ACHN (cell line): ENCODE measurements at places on chromosomes 1 and 21.

- no peak for DNase-seq
Measured at GRCh38 chr1:55060133-55060999, 21.0 kb downstream of the PCSK9 start.

- DNase-seq, result no peak
Measured at GRCh38 chr1:56511364-56511763, 68.0 kb downstream of the PLPP3 start.

GRCh38 chr1:48979940-48980339 lies 203.2 kb upstream of the BEND5 start:
- no peak for DNase-seq

DNA sequence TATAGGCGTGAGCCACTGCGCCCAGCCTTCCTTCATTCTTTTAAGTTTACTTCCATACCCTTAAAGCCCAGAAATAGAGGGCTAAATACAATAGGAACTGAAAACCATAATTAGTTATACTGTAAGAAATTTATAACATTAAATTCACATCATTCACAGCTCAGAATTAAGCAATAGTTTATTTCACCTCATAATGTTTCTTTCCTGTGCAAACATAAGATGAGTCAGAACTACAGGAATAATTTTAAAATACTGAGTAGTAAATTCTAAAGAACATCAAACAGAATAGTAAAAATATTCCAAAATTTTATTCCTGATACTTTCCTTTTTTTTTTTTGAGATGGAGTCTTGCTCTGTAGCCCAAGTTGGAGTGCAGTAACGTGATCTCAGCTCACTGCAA lies 24.1 kb downstream of the POGZ start:
- no peak for DNase-seq

- DNase-seq, result no peak
Measured at GRCh38 chr1:37150986-37151385, 116.7 kb upstream of the GRIK3 start.

DNA sequence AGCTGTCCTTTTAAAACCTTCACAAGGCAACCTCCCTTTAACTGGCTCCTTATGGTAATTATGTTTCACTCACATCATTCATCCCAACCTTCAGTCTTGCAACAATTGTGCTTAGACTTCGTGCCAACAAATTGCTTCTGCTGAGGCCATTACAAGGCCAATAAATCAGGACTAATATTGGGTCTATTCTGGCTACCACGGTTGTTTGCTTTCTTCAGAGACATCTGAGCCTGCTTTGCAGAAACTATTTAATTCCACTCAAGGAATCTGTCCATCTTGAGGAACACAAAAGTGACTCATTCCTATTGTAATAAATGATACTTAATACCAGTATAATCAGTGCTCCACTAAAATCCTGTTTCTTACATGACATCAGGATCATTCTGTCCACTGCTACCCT lies 2.6 kb upstream of the GSTM4 start:
- DNase-seq, result no peak

DNA sequence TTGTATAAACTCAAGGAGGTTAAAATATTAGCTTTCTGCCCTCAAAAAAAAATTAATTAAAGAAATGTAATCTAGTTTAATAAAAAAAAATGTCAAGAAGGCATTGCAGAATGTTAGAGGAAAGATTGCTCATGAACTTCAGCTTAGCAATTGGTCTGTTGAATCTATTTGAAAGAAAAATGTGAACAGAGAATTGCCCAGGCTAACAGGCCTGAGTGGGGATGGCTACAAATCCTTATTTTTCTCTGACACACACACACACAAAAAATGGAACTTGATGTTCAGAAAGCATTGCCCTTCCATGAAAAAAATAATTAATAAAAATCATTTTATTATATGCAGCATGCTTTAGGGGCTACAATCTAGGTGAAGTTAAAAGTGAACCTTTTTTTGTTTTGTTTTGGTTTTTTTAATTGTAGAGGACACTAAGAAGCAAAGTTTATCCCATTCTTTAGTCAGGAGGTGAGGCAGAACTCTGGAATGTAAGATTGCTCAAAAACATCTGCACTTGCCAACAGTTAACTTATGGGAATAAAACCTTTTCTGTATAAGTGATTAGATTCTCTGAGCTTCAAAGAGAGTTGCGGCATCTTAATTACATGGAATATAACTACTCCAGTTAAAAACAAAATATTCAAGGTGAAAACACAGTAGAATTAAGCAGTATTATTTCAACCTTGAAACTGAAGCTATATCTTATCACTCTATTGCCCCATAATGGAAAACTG lies 658.5 kb upstream of the ADGRL2 start:
- DNase-seq, result peak; percentile 5

GRCh38 chr1:155196103-155196892 lies 11.4 kb downstream of the THBS3 start:
- no peak for DNase-seq

- no peak for DNase-seq
Measured at GRCh38 chr1:68497358-68497698, 446 bp upstream of the DEPDC1 start.

DNA sequence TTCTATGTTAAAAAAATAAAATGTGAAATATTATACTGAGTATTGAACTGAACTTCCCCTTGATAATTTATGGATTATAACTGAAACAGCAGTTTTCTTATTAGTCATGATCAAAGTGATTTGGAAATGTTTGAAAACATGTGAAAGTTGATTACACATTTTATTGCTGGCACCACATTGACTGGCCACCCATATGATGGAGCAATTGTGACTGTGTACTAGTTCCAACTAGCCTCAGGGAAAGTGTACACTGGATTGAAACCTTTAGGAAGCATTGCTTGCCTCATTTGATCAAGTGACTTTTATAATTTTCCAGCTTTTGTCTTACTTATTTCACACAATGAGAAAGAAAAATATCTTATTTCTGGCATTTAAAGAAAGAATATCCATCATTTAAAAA lies 128.0 kb upstream of the ADGRL2 start:
- no peak for DNase-seq

DNA sequence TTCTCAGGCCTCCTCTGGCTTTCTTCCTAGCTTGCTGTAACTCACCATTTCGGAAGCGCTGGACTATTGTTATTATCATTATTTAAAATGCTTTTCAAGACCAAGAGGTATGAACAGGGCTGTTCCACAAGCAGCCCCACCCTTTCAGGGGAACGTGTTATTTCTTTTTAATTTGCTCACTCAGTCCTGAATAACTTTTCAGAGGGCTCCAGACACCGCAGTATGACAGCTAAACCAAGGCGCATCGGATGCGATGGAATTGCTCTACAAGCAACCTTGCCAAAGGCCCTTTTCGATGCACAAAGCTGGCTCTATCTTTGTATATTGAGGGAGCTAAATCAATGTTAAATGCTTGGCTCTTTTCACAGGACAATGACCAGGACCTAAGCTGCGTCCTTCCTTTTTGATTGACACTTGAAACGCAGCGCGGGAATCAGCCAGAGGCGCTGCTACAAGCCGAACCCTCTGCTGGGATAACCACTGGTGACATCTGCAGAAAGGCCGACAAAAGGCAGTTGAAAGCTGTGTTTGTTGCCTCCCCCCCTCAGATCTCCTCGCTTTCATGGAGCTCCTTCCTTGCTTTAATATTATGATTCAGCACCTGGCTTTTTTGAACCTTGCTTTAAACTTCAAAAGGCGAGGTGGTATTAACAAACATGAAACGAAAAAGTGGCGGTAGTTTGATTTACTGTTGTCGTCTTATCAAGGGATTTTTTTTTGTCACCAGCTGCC lies 204.7 kb upstream of the PROX1 start:
- no peak for DNase-seq

- no peak for DNase-seq
Measured at GRCh38 chr1:1208713-1209433, 2.5 kb upstream of the TNFRSF18 start.

GRCh38 chr1:62998845-62999649 lies 215.1 kb downstream of the ATG4C start:
- no peak for DNase-seq

- no peak for DNase-seq
Measured at GRCh38 chr21:33362044-33362555, 37.3 kb downstream of the IFNAR1 start.

DNA sequence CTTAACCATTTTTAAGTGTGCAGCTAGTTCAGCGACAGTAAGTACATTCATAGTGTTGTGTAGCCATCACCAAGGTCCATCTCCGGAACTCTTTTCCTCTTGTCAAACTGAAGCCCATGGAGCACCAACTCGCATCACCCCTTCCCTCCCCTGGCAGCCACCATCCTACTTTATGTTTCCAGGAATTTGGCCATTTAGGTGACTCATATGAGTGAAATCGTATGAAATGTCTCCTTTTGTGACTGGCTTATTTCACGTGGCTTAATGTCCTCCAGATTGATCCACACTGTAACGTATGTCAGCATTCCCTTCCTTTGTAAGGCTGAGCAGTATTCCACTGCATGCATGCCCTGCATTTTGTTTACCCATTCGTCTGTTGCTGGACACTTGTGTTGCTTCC lies 2.5 kb downstream of the COL6A2 start:
- no peak for DNase-seq

GRCh38 chr1:27726173-27727044 lies 648 bp downstream of the FAM76A start:
- peak; percentile 37 for DNase-seq

GRCh38 chr1:100422065-100422464 lies 69.8 kb downstream of the CDC14A start:
- no peak for DNase-seq

DNA sequence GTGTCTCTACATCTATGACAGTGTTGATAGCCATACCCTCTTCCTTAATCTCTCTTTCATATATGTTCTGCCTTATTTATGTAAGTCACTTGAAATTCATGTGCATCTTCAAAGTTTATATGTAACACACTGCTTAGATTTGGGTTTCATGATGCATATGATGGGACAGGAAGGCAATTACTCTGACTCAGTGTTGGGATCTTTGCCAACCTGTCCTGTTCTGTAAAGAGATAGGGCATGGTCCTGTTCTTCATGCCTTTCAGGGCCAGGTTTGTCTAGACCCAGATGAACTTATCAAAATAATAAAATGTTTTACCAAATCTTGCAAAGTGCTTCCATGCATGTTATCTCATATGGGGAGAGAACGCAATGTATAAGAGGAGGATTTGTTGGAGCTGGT lies 69.5 kb downstream of the TMPRSS15 start:
- DNase-seq, result no peak

GRCh38 chr1:204931768-204932572 lies 61.3 kb downstream of the NFASC start:
- no peak for DNase-seq

- DNase-seq, result no peak
Measured at GRCh38 chr21:41840880-41841279, 38.3 kb downstream of the PRDM15 start.

GRCh38 chr1:75392278-75392677 lies 218.6 kb downstream of the SLC44A5 start:
- no peak for DNase-seq

- no peak for DNase-seq
Measured at GRCh38 chr1:111720274-111720976, 18.8 kb downstream of the INKA2 start.

DNA sequence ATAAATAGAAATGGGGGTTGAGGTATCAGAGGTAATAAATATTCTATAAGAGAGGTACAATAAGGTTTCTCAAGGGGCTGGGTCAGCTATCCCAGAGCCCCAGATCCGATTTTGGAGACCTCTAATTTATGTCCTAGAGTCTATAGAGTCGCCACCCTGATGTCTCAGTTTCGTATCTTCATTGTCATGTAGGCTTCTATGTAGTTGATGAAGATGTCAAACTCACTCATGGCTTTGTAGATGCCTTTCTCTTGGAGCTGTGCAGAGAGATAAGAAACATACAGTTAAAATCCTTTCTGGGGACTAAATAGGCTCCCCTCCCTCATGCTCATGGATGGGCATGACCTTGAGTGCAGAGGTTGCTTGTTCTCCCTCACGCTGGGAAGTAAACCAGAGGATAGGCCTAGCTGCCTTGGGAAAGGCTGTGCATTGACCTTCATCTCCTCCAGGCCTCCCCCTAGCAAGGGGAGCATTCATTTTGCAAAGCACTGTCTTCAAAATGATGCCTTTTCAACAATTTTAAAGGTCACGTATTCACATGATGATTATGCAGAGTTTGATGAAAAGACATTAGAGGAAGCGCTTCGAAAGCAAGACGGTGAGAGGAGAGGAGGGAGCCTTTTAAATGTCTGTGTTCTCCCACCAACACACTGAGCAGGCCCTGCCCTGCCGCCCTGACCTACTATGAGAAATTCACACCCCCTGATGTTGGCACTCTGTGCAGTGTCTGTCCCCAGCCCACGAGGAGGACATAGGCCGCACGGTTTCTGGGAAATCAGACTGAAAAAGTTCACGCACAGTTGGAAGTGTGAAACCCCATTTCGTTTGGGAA lies 1.9 kb upstream of the IL19 start:
- DNase-seq, result no peak

GRCh38 chr1:248243204-248243603 lies 12.0 kb downstream of the OR2M4 start:
- peak; percentile 61 for DNase-seq

- DNase-seq, result no peak
Measured at GRCh38 chr1:159937054-159937750, 8.2 kb downstream of the IGSF9 start.

DNA sequence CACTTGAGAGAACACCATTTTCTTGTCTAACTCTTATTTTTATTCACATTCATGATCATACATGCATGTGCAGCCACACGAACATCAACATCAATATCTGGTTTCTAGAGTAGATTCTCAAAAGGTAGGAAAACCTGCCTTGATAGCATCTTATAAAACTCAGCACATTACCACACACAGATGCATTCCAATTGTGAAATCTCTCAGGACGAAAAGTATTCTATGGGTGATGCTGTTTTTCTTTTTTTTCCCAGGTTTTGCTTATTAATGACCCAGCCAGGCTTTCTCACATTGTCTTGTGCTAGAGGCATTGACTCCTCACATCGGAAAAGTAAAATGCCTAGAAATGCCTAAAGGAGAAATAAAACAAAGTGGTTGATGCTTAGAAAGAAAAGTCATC lies 562.8 kb downstream of the KIF26B start:
- no peak for DNase-seq

- DNase-seq, result no peak
Measured at GRCh38 chr1:226708967-226709396, 30.1 kb downstream of the ITPKB start.
